Progenitor cell of endocrine pancreas (in vitro differentiated cells): ENCODE measurements at places on chromosomes 1 and 21.

DNA sequence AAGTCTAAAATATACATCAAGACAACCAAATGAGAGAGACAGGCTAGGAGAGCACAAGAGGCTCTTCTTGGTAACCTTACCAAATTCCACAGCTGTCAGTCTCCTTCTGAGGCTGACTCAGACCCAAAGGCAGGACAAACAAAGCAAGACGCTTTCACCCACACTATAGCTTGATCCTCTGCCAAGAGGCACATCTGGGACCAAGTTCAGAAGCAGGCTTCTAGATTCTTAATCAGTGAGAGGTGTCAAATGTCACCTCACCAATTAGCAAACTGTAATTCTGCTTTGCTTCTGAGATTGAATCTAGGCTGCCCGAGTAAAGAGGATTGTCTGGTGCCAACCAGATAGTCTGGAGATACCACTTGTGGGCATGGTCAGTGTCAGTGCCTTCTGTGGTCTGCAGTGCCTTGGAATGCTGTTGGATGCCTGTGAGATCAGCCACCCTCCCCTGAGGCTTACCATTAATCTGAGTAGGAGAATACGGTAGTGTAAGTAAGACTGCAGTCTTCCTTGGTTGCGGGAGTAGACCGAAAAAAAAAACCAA is 151.0 kb downstream of the FMN2 start:
- DNase-seq = no peak

- no peak for DNase-seq
Observed at GRCh38 chr1:181257117-181257516, 168.6 kb downstream of the IER5 start.

DNA sequence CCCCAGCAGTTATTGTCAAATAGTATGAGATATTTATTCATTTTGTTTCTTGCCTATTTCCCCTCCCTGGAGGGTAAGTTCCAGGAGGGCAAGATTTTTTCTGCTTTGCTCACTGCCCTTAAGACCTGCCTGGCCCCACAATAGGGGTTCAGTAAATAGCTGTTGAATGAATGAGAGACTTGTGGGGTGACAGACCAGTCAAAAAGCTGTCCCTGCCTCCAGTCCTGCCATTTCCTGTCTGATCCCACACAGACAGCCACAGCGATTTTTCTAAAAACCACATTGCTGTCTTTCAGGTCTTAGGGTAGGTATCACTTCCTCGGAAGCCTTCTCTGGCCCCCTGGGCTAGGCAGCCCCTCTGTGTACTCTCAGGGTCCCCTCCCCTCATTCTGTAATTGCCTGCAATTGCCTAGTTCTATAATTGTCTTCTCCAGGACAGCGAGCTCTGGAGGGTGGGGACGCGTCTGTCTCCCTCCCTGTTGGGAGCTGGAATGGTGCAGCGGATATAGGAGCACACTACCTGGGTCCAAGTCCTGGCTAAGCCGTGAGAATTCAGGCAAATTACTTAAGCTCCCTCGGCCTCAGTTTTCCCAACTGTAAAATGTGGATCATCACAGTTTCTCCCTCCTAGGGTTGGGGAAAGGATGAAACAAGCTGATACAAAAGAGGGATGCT is 1.8 kb upstream of the EXTL1 start:
- no peak for DNase-seq

- DNase-seq = peak; percentile 77
Observed at GRCh38 chr1:26321315-26322041, 3.7 kb downstream of the CD52 start.

DNA sequence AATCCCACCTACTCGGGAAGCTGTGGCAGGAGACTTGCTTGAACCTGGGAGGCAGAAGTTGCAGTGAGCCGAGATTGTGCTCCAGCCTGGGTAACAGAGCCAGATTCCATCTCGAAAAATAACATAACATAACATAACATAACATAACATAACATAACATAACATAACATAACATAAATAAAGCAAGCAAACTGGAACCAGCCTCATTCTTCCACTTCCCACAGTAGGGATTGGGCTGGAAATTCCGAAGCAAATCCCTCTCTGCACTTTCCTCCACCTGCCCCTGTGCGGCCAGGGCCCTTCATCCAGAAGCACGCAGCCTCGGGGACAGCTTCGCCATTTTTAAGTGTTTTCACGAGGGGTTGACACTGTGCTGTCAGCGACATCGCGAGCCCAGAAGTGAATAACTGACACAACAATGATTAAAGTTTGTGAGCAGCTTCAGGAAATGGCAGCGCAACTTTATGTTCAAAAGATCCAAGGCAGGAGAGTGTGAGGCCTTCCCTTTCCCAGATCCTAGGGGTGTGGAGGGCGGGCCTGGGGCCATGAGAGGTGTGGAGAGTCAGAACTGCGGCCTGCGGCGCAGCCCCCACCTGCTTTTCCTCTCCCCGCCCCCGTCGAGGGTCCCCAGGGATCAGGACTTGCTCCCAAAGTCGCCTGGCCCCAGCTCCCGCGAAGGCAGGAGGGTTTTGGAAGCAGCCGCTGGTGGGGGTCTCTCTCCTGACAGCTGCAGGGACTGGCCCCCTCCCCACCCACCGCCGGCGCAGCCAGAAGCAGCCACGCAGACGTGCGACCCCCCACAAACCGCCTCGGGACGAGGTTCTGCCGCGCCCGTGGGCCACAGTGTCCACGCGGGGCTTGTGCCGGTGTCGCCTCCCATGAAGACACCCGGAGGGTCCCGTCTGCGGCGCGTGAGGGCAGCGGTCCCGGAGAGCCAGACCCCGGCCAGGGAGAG is 651 bp upstream of the GABRD start:
- no peak for DNase-seq

GRCh38 chr1:1527092-1527816 is 13.2 kb downstream of the TMEM240 start:
- DNase-seq = no peak

DNA sequence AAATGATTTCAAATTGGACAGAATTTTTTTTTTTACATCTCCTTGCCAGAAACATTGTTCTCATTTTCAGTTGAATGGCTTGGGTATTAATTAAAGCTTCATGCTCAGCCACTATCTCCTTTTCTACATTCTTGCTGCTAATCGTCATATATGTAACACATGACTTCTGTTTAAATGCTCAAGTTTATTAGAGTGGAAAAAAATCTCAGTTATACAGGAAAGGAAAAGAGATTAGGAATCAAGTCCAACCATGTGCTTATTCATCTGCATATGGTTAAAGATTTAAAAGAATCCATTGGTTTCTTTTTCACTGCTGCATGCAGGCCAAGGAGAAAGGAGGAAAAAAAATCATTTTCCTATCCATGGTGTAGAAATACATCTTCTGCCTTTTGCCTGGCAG is 47.3 kb upstream of the CNN3 start:
- DNase-seq = no peak

DNA sequence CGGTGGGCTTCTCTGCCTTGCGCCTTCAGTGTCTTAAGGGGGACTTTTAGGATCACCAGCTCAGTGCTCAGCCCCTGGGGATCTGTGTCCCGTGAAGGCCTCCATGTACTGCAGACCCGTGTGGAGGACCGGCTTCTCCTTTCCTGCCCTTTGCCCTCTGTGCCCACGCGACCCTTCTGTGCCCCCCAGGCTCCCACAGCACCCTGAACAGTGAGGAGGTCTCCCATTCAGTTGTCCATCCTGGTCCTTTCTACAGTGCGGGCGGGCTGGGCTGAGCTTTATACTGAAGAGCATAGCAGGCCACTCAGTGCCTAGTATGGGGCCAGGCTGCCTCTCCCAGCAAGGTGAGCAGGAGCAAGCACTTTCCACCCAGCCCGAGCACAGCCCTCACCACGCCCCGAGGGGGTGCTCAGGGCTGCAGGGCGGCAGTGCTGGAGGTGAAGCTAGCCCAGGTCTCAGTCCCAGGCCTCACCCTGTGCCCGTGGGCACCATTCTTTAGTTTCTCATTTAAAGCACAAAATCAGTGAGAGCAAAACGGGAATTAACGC is 7.6 kb upstream of the TFF1 start:
- no peak for DNase-seq

DNA sequence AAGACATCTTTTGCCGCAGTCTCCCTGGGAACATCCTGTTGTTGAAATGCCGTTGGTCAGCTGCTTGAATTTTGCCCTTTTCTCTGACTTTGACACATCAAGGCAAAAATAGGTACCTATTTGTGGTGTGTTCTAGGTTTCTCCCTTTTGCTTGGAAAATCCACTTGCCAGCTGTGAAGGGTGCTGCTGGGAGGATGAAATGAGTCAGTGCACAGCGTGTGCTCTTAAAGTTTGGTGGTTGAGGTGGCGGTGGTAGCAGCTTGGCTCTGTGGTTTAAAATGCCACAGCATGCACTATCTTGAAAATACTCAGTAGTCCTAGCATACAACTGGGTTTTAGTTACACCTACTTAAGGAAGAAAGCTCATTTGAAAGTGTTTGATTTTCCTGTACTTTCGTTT is 183.8 kb downstream of the DHRS3 start:
- DNase-seq = no peak

DNA sequence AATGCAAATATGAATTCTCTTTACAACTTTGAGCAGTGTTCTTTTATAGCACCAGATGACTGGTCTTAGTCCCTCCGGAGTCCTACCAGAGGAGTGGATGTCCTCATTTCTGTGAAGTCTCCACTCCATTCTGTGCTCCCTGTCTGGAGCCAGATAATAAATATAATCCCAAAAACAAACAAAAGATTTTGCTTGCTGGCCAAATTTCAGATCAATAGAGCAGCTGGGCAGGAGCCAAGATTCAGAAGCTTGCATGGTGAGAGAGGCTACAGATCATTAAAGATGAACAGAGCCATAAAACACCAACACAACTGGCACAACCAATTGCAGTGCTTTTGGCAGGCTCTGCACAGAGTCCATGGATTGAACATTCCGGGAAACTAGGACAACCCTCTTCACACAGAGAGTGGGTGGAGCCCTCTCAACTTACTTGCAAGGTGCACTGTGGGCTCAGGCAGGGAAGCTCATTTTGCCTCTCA is 231.5 kb upstream of the SNX7 start:
- no peak for DNase-seq

- DNase-seq = no peak
Observed at GRCh38 chr1:118116909-118117308, 68.1 kb downstream of the SPAG17 start.

DNA sequence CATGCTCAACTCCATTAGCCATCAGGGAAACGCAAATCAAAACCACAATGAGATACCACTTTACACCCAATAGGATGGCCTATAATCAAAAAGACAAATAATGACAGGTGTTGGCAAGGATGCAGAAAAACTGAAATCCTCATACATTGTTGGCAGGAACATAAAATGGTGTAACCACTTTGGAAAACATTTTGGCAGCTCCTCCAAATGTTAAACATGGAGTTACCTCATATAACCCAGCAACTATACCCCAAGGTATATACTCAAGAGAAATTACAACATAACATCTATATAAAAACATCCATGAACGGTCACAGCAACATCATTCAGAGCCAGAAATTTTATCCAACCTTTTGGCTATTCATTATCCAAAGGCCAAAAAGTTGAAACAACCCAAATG is 11.6 kb downstream of the EIF4G3 start:
- DNase-seq = no peak

GRCh38 chr1:31795096-31795675 is 20.6 kb downstream of the SPOCD1 start:
- no peak for DNase-seq

DNA sequence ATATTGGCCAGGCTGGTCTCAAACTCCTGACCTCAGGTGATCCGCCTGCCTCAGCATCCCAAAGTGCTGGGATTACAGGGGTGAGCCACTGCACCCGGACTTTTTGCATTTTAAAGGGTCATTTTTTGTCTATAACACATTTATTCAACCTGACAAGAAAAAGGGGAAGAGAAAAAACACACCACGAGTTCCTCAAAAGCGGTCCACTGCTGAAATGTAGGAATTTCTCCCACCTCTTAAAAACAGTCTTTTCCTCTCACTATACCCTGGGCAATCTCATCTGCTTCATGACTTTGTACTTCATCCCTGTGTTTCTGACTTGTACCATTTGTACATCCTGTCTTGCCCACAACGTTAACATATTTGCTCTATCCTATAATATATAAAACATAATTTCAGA is 413.3 kb upstream of the PTBP2 start:
- DNase-seq = no peak

DNA sequence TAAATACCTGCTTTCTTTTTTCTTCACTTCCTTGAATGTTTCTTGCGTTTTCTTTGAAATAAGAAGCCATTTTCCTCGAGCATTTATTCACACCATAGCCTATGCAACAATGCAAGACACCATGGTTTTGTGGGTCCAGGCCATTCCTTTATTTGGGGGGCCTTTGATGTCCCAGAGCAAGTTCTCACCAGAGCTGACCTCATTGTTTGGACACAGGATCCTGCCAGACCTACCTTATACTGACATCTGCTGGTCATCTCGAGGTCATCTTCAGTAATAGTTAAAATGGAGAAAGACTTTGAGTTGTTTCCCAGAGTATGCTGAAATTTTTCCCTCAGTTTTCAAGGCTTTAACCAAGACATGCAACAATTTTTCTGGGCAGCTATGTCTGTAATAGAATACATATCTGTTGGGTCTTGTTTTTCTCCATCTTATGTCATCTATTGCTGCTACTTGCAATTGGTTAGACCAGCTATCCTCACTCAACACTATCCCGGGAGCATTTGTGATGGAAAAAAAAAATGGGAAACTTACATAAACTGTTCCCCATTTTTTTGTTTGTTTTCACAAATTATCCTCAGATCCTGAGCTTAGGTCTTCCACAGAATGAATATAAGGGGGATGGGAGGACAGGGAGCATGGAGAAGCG is 34.0 kb upstream of the BACE2 start:
- DNase-seq = no peak

GRCh38 chr1:173775578-173776226 is 48.8 kb upstream of the DARS2 start:
- DNase-seq = no peak

GRCh38 chr1:226737819-226738420 is 1.2 kb downstream of the ITPKB start:
- DNase-seq = peak; percentile 20

GRCh38 chr1:227190321-227190720 is 128.0 kb downstream of the CDC42BPA start:
- no peak for DNase-seq

- DNase-seq = no peak
Observed at GRCh38 chr1:218480137-218480536, 135.0 kb downstream of the TGFB2 start.

DNA sequence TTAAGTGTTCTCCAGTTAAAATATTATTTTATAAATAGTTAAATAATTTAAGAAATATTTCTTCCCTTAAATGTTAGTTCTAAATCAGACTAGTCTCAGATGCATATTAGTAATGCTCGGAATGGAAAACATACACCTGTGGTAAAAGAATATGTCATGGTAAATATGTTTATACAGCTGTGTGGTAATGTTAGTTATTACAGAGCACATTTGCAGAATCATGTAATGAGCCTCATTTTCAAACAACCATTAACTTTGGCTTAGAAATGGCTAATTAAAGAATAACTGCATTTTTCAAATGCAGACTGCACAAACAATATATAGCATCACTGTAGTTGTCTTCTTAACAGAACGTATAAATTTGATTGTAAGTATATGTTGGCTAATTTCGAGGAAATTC is 90.3 kb downstream of the DISP1 start:
- no peak for DNase-seq

GRCh38 chr1:6848816-6849215 is 63.6 kb downstream of the CAMTA1 start:
- no peak for DNase-seq

- no peak for DNase-seq
Observed at GRCh38 chr1:37089750-37090149, 55.4 kb upstream of the GRIK3 start.
